ENCODE measurements at places on chromosomes 3 and 15.
A peak's percentile ranks its signal among the peaks of the same experiment; 100 is the strongest.

DNA sequence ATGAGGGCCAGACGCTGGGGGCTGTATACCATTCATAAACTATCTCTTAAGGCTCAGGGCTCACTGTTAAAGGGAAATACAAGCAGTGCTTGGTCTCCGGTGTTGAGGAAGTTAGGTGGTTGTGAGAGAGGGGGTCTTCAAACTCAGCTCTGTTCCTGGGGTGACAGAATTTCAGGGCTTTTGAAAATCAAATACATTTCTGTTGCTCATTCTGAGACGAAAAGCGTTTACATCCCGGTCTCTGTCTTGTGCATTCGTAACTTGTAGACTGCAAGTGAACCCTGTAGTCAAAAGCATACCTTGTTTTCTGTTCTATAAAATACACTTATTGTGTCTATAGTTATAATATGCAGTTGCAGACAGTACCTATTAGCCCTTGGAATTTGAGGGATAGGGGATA is 1.7 kb downstream of the SLCO3A1 start:
- DNase-seq = no peak

GRCh38 chr15:56038015-56038414 is 44.6 kb upstream of the NEDD4 start:
- DNase-seq = no peak

GRCh38 chr3:30504939-30505338 is 101.5 kb upstream of the TGFBR2 start:
- DNase-seq = no peak

DNA sequence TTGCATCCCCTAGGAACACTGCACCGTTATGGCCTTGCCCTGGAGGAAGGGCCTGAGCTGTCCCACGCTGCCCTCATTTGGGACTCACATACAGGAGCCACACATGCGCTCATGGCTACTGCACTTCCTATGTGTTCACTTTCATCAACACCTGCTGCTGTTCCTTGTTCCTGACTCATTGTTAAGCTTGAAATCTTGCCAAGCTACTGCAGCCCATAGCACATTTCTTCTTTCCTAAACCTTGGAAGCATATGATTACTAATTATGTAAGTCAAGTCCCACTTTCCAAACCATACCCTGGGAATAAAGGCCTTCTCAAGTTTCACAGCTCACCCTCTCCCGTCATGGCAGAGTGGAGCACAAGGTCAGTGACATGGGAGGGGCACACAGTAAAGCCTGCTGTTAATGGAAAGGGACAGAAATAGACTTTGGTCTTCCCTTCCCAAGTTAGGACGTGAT is 307.9 kb downstream of the CLSTN2 start:
- DNase-seq = no peak

DNA sequence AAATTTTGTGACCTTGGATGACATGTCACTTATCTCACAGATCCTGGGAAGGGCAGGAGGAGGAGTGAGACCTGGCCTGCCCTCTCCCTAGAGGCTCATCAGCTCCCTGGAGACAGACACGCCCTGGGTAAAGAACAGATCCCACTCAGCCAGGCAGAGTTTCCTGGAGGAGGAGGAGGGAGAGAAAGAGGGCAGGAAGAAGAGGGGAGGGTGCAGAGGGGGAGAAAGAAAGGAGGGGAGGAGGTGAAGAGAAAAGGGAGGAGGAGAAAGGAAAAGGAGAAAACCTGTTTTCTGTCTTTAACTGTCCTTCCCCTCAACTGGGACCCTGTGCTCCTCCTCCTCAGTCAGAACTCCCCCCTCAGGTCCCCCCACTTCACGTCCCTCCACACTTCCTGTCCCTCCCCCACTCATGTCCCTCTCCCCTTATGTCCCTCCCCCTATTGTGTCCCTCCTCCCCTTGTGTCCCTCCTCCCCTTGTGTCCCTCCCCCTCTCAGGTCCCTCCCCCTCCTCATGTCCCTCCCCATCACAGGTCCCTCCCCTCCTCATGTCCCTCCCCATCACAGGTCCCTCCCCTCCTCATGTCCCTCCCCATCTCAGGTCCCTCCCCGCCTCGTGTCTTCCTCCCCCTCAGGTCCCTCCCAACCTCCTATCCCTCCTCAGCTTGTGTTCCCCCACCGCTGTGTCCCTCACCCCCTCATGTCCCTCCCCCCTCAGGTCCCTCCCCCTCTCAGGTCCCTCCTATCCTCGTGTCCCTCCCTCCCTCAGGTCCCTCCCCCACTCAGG is 52.3 kb upstream of the CGNL1 start:
- peak; percentile 78 for DNase-seq

GRCh38 chr3:10483686-10484345 is 21.6 kb downstream of the ATP2B2 start:
- DNase-seq = no peak

DNA sequence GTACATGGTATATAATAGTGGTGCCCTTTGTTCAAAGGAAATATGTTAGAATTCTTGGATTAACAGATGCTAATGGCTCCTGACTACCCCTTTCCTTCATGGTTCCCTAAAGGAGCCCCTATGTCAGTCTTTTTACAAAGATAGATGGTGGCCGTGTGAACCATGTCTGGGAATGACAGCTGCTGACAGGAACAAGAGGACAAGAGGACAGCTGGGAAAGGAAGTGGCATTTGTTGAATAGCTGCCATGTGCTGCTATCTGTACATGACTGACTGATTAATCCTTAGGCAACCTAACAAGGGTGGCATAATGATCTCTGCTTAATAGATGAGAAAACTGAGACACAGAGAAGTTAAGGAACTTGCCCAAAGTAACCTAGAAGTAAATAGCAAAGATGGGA is 321.7 kb downstream of the ZNF621 start:
- DNase-seq = no peak

- no peak for DNase-seq
These were observed 6.7 kb upstream of the RPL14 start for GRCh38 chr3:40450438-40450837.

GRCh38 chr15:24682002-24682401 is 6.4 kb downstream of the NPAP1 start:
- no peak for DNase-seq

DNA sequence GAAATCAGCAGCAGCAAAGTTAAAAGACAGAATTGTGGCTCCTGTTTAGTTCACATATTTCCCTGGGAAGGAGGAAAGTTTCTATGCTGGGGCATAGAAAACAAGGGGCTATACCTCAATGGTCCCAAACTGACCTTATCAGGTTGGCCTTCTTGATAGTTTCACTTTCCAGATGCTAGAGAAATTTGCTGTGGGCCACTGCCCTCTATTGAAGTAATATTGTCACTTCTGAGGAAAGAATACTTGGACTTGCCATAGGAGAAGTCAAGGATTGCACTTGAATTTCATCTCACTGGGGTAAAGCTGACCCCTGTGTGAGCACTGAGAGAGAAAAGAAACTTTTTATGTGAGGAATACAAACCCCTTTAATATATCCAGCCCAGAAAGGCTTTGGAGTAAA is 49.3 kb upstream of the XCR1 start:
- no peak for DNase-seq

- no peak for DNase-seq
These were observed 12.4 kb downstream of the PFN2 start for GRCh38 chr3:149958171-149958796.

DNA sequence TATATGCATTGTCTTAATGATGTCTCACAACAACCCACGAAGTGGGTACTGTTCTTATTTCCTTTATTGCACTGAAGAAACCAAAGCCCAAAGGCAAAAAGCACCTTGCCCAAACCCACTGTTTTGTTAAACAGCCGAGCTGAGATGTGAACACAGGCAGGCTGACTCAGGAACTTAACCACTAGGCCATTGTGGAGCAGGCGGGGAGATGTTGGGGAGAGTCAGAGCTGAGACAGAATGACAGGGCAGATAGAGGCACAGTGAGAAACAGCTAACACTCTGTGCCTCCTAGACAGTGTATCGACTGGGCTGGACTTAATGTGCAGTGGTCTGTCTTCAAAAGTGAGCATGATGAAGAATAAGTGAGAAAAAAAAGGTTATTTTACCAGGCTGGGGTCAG is 56.5 kb downstream of the RPLP1 start:
- no peak for DNase-seq

DNA sequence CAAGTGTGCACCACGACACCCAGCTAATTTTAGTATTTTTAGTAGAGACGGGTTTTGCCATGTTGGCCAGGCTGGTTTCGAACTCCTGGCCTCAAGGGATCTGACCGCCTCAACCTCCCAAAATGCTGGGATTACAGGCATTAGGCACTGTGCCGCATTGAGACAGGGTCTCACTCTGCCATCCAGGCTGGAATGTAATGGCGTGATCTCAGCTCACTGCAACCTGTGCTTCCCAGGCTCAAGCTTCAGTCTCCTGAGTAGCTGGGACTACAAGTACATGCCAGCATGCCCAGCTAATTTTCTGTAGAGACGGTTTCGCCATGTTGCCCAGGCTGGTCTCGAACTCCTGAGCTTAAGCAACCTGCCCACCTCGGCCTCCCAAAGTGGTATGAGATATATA is 51.6 kb downstream of the ACAD9 start:
- DNase-seq = no peak
